ENCODE measurements at places on chromosomes 5 and 9.

DNA sequence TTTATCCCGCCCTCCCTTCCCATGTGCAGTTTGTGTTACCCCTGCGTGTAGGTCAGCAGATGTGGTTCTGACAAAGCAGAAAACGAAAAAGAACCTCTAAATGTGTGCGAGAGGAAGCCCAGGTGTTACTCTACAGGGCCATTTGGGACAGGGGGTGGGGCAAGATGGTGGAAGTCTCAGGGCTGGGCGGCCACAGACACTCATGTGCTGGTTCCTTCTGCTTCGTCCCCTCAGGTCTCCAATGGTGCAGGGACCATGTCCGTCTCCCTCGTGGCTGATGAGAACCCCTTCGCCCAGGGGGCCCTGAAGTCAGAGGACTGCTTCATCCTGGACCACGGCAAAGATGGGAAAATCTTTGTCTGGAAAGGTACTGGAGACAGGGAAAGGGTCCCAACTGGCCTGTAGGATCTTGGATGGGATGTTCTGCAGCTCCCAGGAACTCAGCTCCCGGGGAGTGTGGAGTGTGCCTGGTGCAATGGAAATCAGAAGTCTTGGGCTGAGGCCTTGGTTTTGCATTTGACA lies 49.0 kb downstream of the GSN start:
- no peak for DNase-seq

GRCh38 chr9:83424831-83425230 lies 113.4 kb downstream of the FRMD3 start:
- no peak for DNase-seq

- DNase-seq, result no peak
Measured at GRCh38 chr5:32506201-32506661, 61.7 kb upstream of the ZFR start.

- no peak for DNase-seq
Measured at GRCh38 chr5:65566505-65566904, 3.4 kb downstream of the PPWD1 start.

DNA sequence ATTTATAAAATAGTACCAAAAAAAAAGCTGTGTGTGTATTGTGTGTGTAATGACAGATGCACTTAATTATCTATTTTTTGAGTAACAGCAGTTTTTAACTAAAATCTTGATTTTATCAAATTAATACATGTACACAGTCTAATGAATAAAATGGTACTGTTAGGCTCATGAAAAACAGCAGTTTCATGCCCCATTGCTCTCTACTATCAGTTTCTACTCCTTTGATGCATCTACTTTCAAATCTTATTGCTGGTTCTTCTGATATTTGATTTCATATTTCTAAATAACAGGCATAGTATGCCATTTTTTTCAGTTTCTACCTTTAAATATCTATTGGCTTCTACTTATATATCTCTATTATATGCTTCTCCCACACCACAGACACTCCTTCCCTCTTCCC lies 117.4 kb downstream of the CCDC171 start:
- DNase-seq, result no peak

- DNase-seq, result no peak
Measured at GRCh38 chr5:173191561-173191960, 43.4 kb downstream of the NKX2-5 start.

DNA sequence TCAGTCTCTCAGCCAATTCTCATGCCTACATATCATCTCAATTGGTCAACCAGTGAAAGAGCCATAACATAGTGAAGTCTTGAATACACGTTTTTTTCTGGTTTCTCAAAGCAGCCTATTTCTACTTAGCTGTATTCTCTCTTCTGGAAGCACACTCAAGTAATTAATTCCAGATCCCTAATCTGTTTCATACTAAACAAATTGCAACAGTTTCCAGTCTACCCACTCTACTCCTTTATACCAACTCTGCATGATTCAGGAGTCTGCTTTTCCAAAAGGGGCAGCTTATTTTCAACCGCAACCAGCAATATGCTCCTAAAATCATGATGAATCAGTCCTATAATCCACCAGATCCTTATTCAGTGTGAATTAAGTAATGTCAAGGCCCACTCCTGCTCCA lies 211.7 kb downstream of the TLE1 start:
- no peak for DNase-seq

- DNase-seq, result no peak
Measured at GRCh38 chr9:19787672-19788071, 1.2 kb downstream of the SLC24A2 start.

DNA sequence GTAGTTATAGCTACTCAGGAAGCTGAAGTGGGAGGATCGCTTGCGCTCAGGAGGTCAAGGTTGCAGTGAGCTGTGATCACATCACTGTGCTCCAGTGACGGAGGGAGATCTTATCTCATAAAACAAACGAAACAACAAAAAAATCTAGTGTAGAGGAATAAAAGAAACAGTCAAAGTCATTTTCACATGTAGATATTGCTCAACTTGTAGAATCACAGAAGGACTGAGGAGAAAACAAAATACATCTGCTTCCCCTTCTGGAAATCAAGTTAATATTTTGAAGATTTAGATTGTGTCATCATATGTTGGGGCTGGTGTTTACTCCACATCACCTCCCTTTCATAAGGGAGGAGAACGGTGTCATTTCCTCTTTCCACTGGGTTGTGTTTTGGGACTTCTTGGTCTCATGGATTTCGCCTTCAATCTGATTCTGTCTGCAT lies 8.2 kb upstream of the SLC46A2 start:
- DNase-seq, result no peak

- no peak for DNase-seq
Measured at GRCh38 chr5:9197881-9198260, 348.0 kb downstream of the SEMA5A start.

DNA sequence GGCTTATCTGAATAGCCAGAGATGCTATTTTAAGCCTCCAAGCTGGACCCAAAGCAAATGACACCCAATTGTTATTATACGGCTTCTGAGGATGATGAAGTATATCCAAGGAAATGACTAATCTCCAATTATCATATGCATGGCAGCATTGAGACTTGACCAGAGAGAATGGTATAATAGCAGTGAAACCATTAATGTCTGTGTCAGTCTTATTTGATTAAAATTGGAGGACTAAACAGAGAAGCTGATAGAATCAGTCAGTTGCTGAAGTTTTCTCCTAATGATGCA lies 200.5 kb downstream of the EFNA5 start:
- no peak for DNase-seq

- DNase-seq, result no peak
Measured at GRCh38 chr9:22165144-22165543, 156.0 kb upstream of the CDKN2B start.

GRCh38 chr9:127963041-127963358 lies 17.8 kb downstream of the EEIG1 start:
- no peak for DNase-seq

DNA sequence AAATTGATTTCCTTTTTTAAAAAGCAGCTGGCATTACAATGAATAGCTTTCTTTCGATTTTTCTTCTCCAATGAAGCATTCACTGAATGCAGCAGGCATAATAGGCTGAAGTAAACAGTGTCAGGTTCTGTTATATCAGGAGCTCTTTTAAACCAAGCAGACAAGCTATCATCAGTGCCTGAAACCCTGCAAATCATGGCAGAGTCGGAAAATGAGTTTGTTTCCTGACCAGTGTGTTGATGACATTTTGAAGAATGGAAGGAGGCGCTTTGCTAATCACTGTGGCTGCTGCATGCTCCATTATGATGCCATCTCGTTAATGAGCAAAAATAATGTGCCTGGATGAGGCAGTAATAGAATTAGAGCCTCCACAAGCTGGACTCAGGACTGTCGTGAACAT lies 284.5 kb downstream of the ZNF608 start:
- no peak for DNase-seq

DNA sequence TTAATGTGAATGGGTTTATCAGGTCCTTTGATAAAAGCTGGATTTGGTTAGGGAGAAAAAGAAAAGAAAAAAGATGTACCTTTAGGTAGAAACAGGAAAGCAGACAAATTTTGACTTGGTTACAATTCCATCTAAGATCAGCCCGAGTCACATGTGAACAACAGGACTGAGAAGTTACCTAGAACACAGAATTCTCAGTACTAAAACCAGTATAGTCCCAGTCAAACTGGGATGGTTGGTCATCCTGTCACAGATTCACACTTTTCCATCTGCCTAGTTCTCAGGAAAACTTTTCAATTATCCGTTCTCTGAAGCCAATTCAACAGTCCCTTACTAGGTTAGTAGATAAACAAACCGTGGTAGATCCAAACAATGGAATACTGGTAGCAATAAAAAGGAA lies 190.3 kb upstream of the PTGER4 start:
- DNase-seq, result no peak

GRCh38 chr5:68239487-68239886 lies 23.9 kb downstream of the PIK3R1 start:
- peak; percentile 95 for DNase-seq

- no peak for DNase-seq
Measured at GRCh38 chr9:2489838-2490314, 131.7 kb upstream of the VLDLR start.

- DNase-seq, result peak; percentile 64
Measured at GRCh38 chr9:34989946-34990635, 546 bp downstream of the DNAJB5 start.

DNA sequence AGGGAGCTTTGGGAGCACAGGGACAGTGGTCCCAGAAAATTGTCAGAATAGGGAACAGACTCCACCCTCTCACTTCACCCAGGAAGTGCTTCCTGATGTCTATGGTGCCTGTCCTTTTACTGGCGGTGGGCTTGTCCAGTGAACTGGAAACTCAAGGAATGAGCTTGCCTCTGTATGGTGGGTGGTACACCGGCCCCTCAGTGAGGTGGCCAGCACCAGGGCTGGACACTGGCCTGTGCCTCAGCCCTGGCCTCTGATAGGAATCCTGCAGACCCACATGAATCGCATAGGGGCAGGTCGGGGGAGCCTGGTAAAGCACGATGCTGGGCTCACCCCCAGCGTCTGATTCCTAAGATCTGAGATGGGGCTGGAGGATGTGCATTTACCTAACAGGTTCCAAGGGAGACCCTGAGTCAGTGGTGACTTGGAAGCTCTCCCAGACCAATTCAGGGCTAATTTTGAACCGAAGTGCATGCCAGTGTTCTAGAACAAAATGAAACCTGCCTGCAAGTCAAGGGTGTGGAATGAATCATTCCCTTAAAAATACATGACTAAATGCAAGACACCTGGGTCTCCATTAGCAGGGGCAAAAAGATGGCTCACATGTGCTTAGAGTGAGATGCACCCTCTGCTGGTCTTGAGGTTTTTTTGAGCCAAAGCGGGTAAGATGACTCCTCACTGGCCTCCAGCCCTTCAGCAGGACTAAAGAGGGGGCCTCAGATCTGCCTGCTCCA lies 178.3 kb downstream of the HSPA4 start:
- DNase-seq, result no peak

- peak; percentile 29 for DNase-seq
Measured at GRCh38 chr5:149062371-149063016, 368 bp downstream of the SH3TC2 start.

- no peak for DNase-seq
Measured at GRCh38 chr5:71589903-71590302, 2.8 kb downstream of the MCCC2 start.

DNA sequence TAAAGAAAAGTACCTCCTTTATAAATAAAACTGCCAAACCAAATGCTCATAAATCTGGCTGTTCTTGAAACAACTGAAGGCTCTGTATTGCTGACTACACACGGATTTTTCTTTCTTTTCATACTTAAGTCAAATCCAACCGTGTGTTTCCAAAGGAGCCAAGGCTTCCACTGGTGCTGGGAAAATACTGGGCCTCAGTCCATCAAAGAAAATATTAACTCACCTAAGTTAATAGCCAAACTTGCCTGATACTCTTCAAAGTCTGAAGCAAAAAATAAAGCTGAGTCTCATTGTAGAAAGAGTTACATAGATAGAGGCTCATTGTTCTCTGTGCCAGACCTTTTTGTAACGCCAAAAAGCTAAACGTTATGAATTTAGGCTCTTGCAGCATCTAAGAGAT lies 350.4 kb upstream of the CDH9 start:
- no peak for DNase-seq

DNA sequence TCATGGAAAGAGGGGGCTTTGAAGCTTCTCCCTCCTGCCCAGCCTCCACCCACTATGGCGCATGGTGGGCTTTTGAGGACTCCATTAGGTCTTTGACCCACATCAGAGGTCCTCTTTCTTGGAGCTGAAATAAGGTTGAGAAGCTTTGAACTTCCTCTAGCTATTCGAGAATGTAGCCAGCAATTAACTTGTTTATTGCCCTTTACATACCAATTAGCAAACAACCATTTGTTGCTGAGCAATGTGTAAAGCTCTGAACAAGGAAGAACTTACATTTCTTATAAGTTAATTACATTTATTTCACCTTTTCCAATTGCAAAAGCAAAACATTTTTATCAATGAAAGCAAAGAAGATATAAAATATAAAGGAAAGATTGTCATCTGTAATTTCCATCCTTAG lies 30.5 kb upstream of the FOXB2 start:
- no peak for DNase-seq

- no peak for DNase-seq
Measured at GRCh38 chr9:135615666-135616618, 23.4 kb downstream of the GLT6D1 start.

- DNase-seq, result no peak
Measured at GRCh38 chr9:125405938-125406809, 144.5 kb downstream of the GAPVD1 start.

DNA sequence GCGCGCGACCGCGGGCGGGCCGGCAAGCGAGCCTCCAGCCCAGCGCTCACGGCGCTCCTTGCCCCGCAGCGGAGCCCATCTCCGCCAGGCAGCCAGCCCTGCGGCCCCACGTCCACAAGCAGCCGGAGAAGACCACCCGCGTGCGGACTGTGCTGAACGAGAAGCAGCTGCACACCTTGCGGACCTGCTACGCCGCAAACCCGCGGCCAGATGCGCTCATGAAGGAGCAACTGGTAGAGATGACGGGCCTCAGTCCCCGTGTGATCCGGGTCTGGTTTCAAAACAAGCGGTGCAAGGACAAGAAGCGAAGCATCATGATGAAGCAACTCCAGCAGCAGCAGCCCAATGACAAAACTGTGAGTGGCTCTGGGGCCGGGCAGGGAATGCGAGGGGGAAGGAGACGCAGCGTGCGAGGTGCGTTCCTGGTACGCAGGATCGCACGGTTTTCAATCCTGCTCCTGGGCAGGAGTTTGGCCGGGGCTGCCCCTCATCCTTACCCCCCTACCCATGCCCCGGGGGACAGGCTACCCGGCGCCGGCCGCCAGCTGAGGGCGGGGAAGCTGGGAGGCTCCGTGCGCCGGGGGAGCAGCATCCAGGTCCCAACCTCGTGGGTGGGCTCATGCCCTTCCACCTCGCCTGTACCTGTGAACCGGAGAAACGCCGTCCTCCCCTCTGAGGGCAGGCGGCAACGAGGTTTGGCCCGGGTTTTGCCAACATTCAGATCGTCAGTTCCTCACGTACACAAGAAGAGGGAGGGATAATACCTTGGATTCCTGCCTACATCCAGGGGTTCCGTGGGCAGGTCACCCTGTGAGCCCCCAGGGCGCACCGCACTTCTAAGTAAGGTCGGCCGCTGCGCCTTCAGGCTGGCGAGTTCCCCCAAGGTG lies 6.6 kb downstream of the ISL1 start:
- DNase-seq, result no peak

DNA sequence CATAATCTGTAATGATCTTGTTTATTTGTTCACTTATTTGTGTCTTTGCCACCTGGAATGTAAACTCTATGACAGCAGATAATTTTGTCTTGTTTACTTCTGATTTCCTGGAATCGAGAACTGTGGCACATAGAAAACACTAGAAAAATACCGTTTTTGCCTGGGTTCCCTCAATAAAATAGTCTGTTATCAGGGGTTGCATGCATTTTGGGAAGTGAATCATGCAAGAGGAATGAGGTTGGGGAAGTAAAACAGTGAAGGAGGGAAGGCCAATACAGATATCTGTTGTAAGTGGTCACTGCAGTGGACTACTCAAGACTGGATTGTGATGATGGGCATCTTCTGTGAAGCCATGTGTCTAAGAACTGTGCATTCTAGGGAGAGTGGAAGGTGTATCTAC lies 45.2 kb upstream of the IL6ST start:
- no peak for DNase-seq

Data from large intestine (tissue), 12 donors.